CD4-positive, alpha-beta T cell treated with Interleukin-10 for 1 hour (primary cell): ENCODE measurements at places on chromosomes 3 and 15.
A peak's percentile ranks its signal among the peaks of the same experiment; 100 is the strongest.

DNA sequence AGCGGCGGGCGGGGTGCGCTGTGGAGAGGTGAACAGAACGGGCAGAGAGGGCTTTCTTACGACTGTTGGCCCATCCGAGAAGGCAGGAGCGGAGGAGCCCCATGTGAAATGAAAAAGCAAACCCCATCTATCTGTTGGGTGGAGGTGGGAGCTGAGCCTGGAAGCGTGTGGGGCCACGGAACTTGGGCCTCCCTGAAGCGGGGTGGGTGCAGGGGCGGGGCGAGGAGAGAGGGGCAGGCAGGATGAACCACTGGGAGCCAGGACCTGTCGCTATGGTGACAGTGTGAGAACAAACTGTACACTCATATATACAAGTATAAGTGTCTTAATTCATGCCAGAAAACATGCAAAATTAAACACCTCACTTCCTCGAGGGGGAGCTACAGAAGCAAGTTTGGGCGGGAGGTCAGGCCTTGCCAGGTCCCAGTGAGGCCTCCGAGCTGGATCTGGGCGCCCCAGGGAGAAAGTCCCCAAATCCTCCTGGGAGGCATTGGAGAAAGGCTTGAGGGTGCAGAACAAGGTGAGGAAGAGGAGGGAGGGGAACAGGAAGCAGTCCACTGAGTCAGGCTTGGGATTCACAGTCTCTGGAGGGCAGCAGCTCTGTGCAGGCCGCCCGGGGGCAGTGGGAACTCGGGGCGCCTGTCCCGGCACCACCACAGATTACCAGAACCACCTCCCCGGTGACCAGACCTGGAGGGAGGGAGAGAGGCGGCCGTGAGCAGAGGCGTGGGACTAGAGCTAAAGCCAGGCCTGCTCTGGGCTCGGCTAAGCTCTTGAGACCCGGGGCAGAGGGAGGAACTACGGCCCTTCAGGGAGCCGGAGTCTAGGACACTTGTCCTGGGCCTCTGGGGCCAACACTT, 34.8 kb downstream of the RBPMS2 start:
- no peak for DNase-seq

GRCh38 chr3:190863119-190863465, 598 bp upstream of the GMNC start:
- no peak for DNase-seq

DNA sequence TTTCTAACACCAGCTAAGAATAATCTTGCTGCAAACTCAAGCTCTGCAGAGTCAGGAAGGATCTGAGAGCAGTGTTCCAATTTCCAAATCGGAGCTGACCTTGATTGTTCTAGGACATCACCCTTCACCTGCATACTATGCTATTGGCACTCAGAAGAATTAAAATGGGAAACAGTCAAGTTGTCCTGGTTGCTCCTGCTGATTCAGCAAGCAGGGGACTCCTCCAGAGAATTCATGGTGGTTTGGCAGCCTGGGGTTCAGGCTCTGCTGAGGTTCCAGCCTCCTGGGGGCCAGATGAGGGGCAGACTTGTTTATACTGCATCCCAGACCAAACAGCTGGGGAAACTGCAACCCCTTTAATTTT, 213.7 kb upstream of the ADAMTS9 start:
- no peak for DNase-seq

DNA sequence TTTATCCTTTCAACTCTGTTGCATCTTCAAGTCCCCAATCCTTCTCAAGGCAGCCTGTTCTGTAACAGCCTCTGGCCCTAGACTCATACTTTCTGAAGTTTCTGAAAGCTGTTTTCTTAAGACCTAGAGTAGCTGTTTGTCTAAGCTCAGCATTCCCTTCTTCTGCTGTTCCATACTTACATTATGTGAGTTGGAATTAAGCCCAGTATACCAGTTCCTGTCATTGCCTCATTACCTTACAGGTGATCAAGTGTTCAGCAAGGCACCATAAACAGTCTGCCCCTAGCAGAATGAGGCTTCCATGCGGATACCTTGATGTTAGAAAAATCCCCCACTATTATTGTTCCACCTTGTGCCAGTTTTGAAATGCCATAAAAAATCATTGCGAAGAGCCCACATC, 180.6 kb downstream of the PLCL2 start:
- DNase-seq = no peak

DNA sequence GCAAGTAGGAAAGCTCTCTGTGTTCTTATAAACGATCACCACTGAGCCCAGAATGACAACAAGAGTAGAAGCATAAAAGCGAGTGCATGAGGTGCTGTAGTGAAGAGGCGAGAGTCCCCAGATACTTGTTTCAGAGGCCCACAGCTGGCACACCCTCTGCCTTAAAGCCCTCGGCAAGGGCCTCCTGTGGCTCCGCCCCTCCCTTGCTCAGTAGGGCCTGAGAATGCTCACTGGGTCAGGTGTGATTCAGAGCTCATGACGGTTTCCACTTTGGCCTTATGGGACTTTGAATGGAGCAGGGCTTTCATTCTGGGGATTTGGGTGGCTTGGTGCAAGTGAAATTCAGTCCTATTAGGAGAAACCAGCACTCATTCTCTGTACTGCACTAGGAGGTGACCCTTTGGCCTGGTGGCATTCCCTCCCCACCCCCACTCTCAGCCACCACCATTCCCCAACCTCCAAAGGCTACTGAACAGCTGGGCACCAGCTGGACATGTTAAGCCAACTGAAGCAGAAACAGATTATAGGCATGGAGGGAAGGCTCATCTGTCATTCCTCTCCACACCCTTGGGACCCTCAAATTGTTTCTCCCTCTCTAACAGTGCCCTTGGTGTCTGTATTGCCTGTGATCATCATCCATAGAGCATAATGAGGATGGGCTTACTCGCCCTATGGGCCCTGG, 109.6 kb upstream of the CTDSPL start:
- no peak for DNase-seq

DNA sequence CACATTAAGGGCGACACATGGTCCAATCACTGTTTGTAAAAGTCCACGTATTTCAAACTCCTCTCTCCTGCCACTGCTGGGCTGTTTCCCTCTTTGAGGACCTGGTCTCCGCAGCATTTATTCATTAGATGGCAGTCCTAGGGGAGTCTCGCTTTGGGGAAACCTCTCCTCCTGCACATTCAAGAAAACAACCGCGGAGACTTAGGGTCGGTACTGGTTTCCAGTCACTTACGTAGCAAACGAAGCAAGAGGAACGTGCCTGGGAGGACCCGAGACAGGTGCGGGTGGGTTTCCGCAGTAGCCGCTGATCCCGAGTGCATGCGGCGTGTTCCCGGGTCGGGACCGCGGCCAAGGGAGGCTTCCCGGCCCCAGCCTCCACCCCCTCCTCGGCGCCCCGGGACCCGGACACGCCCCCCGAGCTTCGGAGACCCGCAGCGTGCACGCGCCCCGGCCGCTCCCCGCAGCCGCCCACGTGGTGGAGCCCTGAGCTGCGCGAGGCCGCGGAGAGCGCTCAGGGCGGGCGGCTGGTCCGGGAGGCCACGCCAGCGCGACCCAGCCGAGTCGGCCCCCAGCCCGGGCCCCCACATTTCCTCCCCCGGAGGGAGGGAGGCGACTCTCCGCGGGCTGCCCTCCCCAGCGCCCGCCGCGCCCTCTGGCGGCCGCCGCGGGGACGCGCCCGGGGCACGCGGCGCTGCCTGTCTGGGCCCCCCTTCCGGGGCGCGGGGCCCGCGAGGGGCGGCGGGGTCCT, 1.1 kb upstream of the IGF1R start:
- DNase-seq = peak; percentile 57

GRCh38 chr3:126835472-126836219, 131.6 kb downstream of the CHCHD6 start:
- no peak for DNase-seq

DNA sequence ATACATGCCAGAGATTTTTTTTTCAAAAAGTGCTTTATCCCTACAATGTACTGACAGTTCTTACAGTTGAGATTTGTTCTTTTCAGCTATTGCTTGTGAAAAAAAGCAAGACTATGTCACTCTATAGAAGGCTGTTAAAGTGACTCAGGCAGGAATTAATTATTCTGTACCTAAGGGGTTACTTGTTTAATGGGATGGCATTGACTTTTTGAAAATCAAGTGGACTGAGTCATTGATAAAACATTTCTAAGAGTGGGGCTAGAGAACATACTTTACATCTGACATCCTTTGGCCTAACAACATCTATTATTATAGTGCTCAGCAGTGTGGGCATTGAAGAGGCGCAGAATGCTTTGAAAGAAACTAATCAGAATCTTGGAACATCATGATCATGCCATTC, 34.3 kb downstream of the INTS14 start:
- no peak for DNase-seq

- DNase-seq = no peak
These were observed 30.0 kb downstream of the SLC6A11 start for GRCh38 chr3:10845839-10846656.

DNA sequence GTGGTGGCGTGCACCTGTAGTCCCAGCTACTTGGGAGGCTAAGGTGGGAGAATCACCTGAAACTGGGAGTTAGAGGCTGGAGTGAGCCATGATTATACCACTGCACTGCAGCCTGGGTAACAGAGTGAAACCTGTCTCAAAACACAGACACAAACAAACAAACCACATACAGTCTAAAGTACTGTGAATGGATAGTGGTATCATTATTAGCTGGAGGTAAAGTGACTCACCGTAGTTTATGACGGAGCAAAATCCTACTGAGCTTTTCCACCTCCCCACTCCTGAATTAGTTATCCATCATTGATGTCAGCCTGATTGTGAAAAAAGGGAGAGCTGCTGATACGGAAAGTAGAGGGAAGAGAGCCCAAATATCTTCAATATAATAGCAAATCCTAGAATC, 3.2 kb upstream of the CNOT10 start:
- no peak for DNase-seq

GRCh38 chr15:75578173-75578947, 755 bp downstream of the PTPN9 start:
- peak; percentile 33 for DNase-seq

DNA sequence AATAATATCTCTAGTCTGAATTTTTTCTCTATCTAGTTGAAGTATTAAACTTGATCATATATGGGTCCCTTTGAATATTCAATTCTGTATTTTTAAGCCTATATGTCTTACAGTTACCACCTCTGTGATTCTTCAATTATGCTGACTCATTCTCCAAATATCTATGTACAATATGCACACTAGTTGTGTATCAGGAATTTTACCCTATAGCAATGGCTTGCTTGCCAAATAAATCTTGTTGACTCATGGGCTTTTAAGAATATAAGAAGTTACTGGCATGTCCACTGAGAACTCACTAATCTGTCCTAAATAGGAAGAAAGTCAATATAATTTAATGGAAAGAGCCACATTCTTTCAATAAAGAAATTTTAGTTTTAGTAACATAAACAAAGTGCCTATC, 656.3 kb downstream of the RBMS3 start:
- no peak for DNase-seq

- peak; percentile 38 for DNase-seq
These were observed at the start of gene THSD4 for GRCh38 chr15:71114887-71115566. THSD4 (plus strand) TSS chr15:71115471.

DNA sequence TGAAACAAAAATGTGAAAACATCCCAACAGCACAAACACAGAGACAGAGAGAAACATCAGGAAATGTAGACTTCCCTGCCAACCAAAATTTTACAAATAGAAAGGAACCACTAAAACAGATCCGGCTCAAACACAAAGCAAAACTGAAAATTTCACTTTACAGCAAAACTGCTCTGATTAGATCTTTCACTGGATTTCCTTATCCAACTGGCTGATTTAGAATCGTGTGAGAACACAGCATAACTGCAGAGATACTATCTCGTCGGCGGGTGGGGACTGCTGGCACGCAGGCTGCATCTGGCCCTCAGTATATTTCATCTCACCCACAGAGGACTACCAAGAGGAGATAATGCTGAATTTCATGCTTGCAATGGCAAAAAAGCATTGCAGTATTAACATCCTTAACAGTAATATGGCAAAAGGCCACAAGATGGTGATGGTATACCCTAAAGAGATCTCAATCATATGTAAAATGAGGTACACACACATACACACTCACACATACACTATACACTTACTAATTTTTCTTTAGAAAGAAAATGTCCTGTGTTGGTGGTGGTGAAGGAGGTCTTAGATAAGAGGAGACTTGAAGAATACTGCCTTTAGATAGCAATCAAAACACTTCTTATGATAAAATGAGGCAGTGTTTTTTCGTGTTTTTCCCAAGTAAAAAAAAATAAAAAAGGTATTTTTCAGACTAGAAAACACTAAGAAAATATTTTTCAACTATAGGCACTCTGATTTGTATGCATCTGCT, 10.6 kb upstream of the LEO1 start:
- peak; percentile 76 for DNase-seq

- DNase-seq = no peak
These were observed 26.1 kb downstream of the BHLHE40 start for GRCh38 chr3:5005367-5005766.

- no peak for DNase-seq
These were observed 314.6 kb upstream of the PROK2 start for GRCh38 chr3:72099326-72100079.

DNA sequence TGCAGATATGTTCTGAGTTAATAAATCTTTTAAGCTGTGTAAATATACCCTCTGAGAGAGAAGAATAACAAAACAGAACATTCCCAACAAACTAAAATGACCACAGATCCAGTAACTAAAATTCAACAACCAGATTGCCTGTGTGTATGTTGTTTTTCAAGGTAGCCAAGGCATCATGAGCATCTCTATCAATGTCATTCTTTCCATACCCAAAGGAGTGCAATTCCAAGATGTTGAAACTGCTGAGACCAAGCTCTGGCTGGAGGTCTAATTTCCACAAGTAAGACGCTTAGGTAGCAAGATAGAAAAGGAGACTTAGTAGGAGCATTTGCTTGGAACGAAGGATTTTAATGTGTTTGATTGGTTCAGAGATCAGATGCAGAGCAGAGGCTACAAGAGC, 276.3 kb downstream of the RBMS3 start:
- DNase-seq = no peak

- DNase-seq = no peak
These were observed 4.2 kb upstream of the TLR9 start for GRCh38 chr3:52229656-52230055.

- no peak for DNase-seq
These were observed 2.9 kb downstream of the GATA2 start for GRCh38 chr3:128489927-128490649.

GRCh38 chr3:161920196-161920595, 423.6 kb downstream of the OTOL1 start:
- no peak for DNase-seq

DNA sequence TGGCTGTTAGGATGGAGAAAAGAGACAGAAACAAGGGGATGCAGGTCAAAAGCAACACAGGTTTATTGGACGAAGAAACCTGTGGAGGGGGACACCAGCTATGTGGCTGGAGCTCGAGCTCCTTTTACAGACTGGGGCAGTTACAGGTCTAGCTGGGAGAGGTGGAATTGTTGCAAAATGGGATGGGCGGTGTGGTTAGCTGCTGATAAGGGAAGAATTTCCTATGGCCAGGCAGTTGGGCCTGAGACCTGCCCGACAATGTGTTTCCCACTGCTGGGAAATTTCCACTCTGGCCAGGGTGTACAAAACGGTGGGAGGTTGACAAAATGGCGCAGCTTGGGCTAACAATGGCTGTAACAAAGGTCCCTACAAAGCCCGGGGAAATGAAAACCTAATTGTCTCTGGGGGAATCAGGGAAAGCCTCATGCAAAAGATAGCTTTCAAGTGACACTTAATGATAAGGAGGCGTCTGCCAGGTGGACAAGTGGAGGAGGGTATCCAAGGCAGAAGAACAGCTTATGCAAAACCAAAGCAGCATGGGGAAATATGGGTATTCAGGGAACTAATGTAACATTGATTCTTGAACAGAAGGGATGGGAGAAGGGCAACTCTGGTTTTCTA, 137.4 kb upstream of the SGO1 start:
- DNase-seq = no peak

GRCh38 chr3:183447206-183448001, 19.0 kb upstream of the MCF2L2 start:
- peak; percentile 74 for DNase-seq

- no peak for DNase-seq
These were observed 117.8 kb downstream of the UBE2E2 start for GRCh38 chr3:23320586-23321570.
